Osteocyte (in vitro differentiated cells): ENCODE measurements at places on chromosomes 7 and 10. TPM values are rescaled to one million over a fixed set of nuclear protein-coding genes. Genes with fewer than 3 reads are reported as not detected.

GRCh38 chr7:131238347-131238931 lies 89.2 kb upstream of the MKLN1 start:
- no peak for DNase-seq

DNA sequence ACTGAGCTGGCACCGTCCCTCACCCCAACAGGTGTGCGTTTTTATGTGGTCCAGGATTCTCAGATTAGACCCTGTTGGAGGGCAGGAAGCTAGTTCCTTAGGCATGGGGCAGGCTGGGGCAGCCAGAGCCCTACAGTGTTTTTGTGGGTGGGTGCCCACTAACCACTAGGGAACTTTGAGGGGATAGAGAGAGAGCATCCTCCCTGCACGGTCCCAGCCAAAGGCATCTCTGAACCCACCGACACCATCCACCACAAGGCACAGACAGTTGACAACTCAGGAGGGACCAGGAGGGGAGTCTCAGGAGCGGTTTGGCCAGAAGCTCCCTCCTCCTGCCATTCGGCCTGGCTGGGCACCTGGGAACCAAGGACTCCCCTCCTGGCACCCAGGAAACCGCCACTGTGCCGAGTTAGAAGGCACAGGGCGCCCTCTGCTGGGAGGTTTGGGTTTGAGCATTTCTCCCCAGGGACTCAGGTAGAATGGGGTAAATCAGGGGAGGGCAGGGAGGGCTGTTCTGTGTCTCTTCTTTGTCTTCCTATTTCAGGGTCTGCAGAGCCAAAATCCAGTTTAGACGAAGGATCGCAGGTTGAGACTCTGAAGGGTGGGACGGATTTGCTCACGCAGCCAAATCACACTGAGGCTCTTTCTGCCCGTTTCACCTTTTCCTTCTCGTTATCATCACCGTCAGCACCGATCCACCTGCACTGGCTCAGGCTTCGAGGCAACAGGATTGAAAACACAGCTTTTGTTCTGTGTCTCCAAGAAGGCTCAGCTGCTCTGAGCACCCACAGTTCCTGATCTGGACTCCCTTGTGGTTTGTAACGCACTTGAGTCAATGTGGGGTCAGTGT lies 84.8 kb upstream of the COL13A1 start:
- no peak for DNase-seq

- no peak for DNase-seq
Observed at GRCh38 chr10:18185621-18186020, 45.4 kb downstream of the CACNB2 start.

- DNase-seq, result no peak
Observed at GRCh38 chr10:92880917-92881316, 32.6 kb downstream of the EXOC6 start.

GIMAP1 gene
- total RNA-seq, result not detected in 2 replicates

- DNase-seq, result no peak
Observed at GRCh38 chr10:65570143-65571010, 1355.5 kb upstream of the LRRTM3 start.

GRCh38 chr10:95462740-95463667 lies 98.2 kb downstream of the SORBS1 start:
- DNase-seq, result no peak

DNA sequence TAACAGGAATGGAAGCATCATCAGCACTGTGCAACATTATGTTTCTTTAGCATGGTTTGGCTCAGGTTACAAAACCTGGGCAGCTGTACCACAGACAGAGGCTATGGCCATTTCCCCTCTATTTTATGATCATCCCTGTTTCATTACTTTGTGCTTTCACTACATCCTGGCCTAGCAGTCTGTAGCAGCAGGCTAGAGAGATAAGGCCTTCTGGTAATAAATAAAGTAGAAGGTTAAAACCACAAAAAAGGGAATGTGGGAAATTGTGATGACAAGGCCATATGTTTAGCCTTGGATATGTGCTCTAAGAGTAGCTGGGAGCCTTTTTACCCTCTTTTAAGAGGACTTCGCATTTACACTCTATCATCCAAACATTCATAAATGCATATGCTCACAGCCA lies 266.2 kb upstream of the PHF14 start:
- no peak for DNase-seq

PTPRE gene
- total RNA-seq, result 1.2 and 1.3 TPM in 2 replicates

SBDS gene
- 101 and 104 TPM in 2 replicates for total RNA-seq

DNA sequence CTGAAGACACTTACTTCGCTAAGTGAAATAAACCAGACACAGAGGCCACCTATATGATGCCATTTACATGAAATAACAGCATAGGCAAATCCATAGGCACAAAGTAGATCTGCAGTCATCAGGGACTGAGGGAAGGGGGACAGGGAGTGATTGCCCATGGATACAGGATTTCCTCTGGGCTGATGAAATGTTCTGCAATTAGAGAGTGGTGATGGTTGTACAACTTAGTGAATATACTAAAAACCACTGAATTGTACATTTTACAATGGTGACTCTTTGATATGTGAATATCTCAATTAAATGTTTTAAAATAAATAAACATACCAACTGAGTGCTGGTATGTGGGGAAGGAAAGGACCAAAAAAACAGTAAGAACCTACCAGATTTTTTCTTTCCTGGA lies 20.4 kb downstream of the PPA1 start:
- no peak for DNase-seq

GRCh38 chr10:1679821-1680650 lies 57.3 kb downstream of the ADARB2 start:
- no peak for DNase-seq

AKR1C8 gene
- total RNA-seq, result not detected in 2 replicates

GRCh38 chr7:45390731-45391130 lies 183.4 kb upstream of the ADCY1 start:
- no peak for DNase-seq

DNA sequence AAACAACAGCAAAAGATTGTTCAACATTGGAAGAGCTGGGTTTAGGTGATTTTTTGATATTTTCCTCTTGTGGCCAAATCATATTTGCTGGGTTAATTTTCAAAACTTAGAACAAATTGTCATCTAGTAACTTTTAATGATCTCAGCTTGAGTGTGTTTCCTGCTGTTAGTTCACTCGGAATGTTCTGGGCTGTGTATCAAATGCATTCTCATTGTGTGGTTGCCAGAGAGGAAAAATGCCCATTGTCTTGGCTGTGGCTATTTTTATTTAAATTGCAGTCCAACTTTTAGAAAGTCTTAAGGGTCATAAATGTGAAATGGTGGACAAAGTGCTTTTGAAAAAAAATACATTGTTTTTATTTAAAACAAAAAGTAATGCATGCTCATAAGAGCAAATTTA lies 542.0 kb downstream of the TNS3 start:
- DNase-seq, result no peak

PTPN20 gene
- total RNA-seq, result not detected in 2 replicates

SFMBT2 gene
- 1.1 and 2.7 TPM in 2 replicates for total RNA-seq

CYP3A4 gene
- not detected in 2 replicates for total RNA-seq

GRCh38 chr10:13143766-13144165 lies 17.6 kb upstream of the MCM10 start:
- no peak for DNase-seq

GRCh38 chr10:72315611-72316385 lies 38.9 kb downstream of the DNAJB12 start:
- no peak for DNase-seq

DNA sequence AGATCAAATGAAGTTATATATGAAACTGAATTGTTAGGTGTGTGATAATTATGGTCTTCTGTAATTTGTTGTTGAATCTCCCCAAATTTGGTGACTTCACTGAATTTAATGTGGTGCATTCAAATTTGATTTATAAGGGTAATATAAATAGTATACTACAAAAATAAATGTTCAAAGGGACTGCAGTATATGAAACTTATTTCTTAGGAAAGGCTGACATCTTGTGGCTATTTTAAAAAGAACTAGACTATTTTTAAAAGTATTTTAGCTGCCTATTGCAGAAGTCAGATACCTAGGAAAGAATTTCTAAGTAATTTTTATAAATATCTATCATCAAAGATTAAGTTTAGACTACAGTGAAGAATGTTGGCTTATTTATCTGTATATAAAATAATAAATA lies 36.6 kb downstream of the ATRNL1 start:
- no peak for DNase-seq

- DNase-seq, result no peak
Observed at GRCh38 chr7:50303335-50304128, 984 bp upstream of the IKZF1 start.

DNA sequence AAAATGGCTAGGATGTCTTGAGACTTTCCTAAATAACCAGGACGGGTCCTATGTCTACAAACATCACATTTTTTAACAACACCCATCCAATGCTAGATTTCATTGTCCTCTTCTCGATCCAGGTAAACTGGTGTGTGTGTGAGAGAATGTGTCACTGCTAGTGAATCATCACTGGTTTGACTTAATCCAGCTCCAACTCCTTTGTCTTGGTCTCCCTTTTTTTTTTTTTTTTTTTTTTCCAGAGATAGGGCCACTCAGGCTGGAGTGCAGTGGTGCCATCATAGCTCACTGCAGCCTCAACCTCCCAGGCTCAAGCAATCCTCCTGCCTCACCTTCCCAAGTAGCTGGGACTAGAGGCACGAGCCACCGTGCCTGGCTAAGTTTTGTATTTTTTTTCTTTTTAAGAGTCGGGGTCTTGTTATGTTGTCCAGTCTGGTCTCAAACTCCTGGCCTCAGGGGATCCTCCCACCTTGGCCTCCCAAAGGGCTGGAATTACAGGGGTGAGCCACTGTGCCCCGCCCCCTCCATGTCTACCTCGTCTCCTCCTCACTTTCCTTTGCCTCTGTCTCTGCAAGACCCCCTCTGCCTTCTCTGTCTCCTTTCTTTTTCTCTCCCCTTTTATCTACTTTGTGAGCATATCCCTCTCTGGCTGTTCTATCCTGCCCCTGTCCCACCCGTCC lies 2.2 kb upstream of the UFSP1 start:
- no peak for DNase-seq

GRCh38 chr7:143384148-143384547 lies 3.0 kb downstream of the ZYX start:
- DNase-seq, result no peak

- no peak for DNase-seq
Observed at GRCh38 chr7:154910125-154910524, 92.8 kb downstream of the PAXIP1 start.

PTF1A gene
- not detected in 2 replicates for total RNA-seq

- DNase-seq, result no peak
Observed at GRCh38 chr10:126691456-126691855, 21.0 kb upstream of the C10orf90 start.

DNA sequence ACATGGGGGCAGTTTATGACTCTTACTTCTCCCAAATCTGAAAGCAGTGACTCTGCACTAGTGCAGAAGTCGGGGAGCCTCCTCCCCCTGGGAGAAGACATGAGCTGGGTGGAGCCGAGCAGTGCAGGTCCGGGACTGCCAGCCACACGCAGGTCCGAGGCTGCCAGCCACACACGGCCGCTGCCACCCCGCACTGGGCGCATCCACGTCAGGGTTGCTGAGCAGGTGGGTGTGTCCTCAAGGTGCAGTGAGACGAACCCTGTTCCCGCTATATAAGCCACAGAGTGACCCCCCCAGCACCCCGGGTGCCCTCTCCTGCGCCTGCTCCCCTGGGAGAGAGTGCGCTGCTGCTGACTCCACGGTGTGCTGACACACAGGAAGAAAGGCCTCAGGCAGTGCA lies 430.2 kb downstream of the PTPRN2 start:
- DNase-seq, result no peak

MYH16 gene
- total RNA-seq, result not detected in 2 replicates

GRCh38 chr7:154984601-154985188 lies 18.2 kb downstream of the PAXIP1 start:
- DNase-seq, result no peak

MOGAT3 gene
- total RNA-seq, result not detected in 2 replicates

DNA sequence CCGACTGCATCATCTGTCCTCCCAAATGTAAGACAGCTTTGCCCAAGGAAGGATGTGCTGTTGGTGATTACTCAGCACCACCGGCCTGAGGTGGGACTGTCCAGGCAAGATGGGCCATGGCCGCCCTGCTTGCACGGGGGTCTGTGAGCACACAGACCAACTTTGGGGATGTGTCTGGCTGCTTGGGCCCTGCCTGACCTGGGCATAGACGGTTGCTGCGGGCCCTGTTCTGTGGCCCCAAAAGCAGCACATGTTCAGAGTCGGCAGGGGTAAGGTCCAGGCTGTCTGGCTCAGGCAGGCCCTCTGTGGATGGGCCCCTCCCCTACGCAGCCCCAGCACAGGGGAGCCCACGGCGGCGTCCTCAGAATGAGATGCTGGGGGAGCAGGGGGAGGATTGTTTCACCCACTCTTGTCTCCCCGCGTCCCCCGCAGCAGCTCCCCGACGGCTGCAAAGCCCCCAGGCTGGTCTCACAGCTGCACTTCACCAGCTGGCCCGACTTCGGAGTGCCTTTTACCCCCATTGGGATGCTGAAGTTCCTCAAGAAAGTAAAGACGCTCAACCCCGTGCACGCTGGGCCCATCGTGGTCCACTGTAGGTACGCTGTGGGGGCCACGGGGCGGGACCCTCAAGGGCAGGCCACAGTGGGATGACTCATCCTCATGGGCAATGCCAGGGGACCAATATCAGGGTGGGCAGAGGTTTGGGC lies 58.4 kb downstream of the MKI67 start:
- no peak for DNase-seq

HOXA13 gene
- not detected in 2 replicates for total RNA-seq

STRIP2 gene
- 0.73 and 0.81 TPM in 2 replicates for total RNA-seq

PIK3AP1 gene
- total RNA-seq, result 0.19 and 0.39 TPM in 2 replicates

- no peak for DNase-seq
Observed at GRCh38 chr7:32033006-32033405, 37.2 kb downstream of the PDE1C start.

- peak; percentile 79 for DNase-seq
Observed at GRCh38 chr10:85612833-85613232, 753.8 kb downstream of the GRID1 start.

UCN3 gene
- not detected in 2 replicates for total RNA-seq

GRCh38 chr10:104328646-104328895 lies 9.7 kb downstream of the ITPRIP start:
- no peak for DNase-seq

DNA sequence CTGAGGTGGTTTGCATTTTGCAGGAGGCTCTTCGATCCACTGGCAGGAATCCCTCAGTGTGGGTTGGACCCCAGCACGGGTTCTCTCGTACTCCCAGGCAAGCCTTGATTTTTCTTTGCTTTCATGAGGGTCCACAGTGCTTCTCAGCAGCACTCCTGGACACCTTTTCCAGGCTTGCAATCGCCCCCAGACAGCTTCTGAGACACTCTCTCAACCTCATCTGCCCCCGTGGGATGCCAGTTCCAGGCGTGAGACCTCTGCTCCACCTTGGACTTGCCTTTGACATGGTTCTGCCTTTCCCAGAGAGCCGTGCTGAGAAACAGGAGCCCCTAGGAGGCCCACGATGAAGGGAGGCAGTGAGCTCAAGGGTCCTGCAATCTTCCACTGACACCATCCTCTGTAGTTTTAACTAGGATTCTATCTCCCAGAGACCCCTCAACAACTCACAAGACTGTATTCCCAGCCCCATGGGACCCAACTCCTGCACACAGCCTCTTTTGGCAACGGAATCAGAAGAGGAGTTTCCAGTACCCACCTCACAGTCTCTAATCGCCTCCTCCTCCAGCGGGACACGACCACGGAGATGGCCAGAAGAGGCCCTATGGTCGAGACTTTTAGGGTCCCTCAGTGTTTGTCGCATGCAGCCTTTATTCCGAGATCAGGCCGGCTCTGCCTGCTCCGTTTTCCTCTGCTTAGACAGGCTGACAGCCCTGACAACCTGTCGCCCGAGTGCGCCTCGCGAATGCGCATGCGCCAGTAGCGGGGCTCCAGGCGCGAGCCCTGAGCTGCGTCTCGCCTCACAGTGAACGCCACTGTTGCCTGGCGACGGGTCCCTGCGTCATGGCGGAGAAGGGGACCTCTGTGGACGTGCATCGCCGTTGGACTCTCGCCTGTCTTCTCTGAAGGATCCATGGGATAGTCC lies 26.0 kb upstream of the ZNF273 start:
- DNase-seq, result peak; percentile 82

FAM131B gene
- 17.0 and 18.4 TPM in 2 replicates for total RNA-seq
